GM06990 (cell line): ENCODE measurements at places on chromosomes 5 and 9.

DNA sequence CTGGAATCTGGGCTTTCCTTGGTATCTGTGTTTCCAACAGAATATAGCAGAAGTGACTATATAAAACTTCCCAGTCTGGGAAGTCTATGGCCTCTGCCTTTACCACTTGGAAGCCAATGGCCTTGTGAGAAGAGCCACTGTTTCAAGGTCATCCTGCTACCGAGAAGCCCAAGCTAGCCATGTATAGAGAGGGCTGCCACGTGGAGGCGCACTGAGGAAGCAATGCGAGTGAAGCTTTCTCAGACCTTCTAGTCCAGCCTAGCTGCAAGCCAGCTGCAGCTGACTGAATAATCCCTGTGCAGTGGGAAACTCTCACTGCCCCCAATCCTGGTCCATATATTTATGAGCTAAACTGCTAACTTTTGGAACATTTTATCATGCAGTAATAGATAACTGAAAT, 661.8 kb upstream of the RIOK2 start:
- no peak for DNase-seq

DNA sequence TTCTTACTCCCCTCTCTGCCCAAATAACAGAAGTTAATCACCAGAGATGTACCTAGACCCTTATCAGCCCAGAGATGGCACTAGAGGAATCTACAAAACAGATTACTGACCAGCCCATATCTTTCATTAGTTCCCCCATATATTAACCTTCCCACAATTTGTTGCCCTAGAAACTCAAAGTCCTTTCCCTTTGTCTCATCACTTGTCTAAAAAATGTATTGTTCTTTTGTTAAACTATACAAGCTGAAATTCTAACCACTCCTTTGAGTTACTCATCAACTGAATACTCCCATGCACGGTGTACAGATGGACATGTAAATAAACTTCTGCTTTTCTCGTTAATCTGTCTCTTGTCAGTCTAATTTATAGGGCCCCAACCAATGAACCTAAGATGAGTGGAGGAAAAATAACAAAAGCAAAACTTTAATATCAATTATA, 130.9 kb downstream of the CCDC192 start:
- no peak for DNase-seq

DNA sequence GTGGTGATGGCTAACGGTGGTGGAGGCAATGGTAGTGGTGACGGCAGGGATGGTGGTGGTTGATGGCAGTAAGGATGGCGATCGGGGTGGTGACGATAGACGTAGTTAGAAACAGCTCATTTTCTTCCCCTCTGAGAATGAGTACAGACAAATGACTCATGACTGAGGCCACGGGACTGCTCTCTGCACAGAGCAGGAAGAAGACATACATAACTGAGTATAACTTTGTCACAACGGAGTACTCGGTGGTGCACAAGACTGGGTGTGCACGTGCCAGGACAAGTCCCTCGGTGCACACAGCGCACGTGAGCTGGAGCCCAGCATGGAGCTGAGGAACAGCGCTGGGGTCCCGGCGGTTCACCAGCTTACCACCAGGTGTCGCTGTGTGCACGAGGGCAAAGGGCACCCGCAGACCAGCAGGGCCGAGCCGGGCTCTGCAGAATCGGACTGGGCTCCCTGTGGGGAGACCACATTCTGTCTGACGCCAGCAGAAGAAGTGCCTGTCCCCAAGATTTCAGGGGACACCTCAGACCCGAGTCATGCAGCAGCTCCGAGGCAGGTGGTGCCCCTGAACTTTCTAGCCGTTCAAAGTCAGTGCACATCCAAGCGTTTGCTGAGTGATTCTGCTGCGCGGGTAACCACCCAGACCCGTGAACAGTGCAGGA, 188.6 kb downstream of the FSTL4 start:
- peak; percentile 69 for DNase-seq

DNA sequence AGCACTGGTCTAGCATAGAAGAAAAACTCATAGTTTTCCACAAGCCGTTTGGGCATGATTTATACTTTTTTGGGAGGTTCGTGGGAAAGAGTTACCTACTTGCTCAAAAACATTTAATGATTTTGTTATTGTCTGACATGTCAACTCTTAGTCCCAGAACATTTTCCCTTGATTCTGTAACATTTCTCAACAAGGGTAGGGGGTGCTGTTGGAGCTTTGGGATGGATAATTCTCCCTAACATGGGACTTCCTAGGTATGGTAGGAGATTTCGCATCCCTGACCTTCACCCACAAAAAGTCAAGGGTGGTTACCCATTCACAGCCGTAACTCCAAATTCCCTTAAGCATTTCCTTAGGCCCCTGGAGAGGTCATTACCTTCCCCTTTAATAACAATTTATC, 378.0 kb downstream of the YTHDC2 start:
- no peak for DNase-seq

- no peak for DNase-seq
These were observed at the start of gene CANX for GRCh38 chr5:179698935-179699615. TSS of gene CANX (plus strand) at chr5:179698967. CDS start at chr5:179705682, 6,715 bp downstream.

DNA sequence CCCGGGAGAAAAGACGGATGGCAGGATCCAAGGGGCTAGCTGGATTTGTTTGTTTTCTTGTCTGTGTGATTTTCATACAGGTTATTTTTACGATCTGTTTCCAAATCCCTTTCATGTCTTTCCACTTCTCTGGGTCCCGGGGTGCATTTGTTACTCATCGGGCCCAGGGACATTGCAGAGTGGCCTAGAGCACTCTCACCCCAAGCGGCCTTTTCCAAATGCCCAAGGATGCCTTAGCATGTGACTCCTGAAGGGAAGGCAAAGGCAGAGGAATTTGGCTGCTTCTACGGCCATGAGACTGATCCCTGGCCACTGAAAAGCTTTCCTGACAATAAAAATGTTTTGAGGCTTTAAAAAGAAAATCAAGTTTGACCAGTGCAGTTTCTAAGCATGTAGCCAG, 94.2 kb downstream of the SYK start:
- no peak for DNase-seq
